Placental epithelial cell (primary cell): ENCODE measurements at places on chromosomes 11 and 22. TPM values are rescaled to one million over a fixed set of nuclear protein-coding genes. Genes with fewer than 3 reads are reported as not detected.

The OR51B2 gene
- total RNA-seq, result not detected in 2 replicates

The ISX gene
- total RNA-seq, result not detected in 2 replicates

The AQP11 gene
- total RNA-seq, result 0.39 and 1.1 TPM in 2 replicates

The PIH1D2 gene
- 1.7 and 4.3 TPM in 2 replicates for total RNA-seq

The EIF4G2 gene
- 1,106 and 1,218 TPM in 2 replicates for total RNA-seq

The CRYBB2 gene
- 0.22 TPM in 1 of 2 replicates, not detected in the other for total RNA-seq

The KRTAP5-8 gene
- total RNA-seq, result not detected in 2 replicates

The DENND5A gene
- total RNA-seq, result 79.4 and 112 TPM in 2 replicates

The IL10RA gene
- not detected in 2 replicates for total RNA-seq

The DAGLA gene
- 6.3 and 6.6 TPM in 2 replicates for total RNA-seq

The FXYD6 gene
- 0.39 TPM in 1 of 2 replicates, not detected in the other for total RNA-seq

The PTPN5 gene
- total RNA-seq, result not detected in 2 replicates

The DPP3 gene
- total RNA-seq, result 53.0 and 79.3 TPM in 2 replicates

The SUSD2 gene
- 1.2 and 2.0 TPM in 2 replicates for total RNA-seq

The CASP12 gene
- total RNA-seq, result not detected in 2 replicates

The MPZL3 gene
- 35.3 and 61.1 TPM in 2 replicates for total RNA-seq

The AIFM3 gene
- total RNA-seq, result 0.43 and 2.0 TPM in 2 replicates

The RAB36 gene
- total RNA-seq, result 0.79 and 0.87 TPM in 2 replicates

The GRAP2 gene
- not detected in 2 replicates for total RNA-seq

The DBX1 gene
- total RNA-seq, result not detected in 2 replicates

The ACR gene
- total RNA-seq, result not detected in 2 replicates

The TEF gene
- 13.3 and 16.4 TPM in 2 replicates for total RNA-seq

The PLET1 gene
- not detected in 2 replicates for total RNA-seq

The FOLH1 gene
- total RNA-seq, result not detected in 2 replicates

The MMP12 gene
- total RNA-seq, result 0.22 TPM in 1 of 2 replicates, not detected in the other

The CCDC116 gene
- total RNA-seq, result 0.11 and 0.79 TPM in 2 replicates

The NXPE2 gene
- total RNA-seq, result 0.76 and 0.79 TPM in 2 replicates

The RASGRP2 gene
- total RNA-seq, result not detected in 2 replicates

The SLC22A12 gene
- total RNA-seq, result not detected in 2 replicates

The FIBIN gene
- total RNA-seq, result under 0.01 and 0.11 TPM in 2 replicates
